ENCODE measurements at places on chromosomes 6 and 20.

DNA sequence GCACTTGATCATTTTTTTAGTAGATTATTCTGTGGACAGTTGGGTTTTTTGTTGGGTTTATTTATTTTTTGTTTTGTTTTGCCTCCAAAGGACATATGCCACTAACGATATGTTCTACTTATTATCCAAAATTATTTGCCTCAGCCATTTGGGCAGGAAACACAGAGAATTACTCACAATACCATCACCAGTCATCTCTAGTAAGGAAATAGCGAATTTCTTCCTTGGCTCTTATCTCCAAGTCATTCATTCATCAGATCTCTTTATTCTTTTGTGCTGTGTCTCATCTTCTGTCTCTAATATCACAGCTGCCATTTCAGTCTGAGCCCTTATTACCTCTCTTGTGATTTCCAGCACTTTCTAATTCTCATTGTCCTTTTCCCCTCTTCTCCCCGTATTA is 130.4 kb upstream of the SMLR1 start:
- DNase-seq, result no peak

DNA sequence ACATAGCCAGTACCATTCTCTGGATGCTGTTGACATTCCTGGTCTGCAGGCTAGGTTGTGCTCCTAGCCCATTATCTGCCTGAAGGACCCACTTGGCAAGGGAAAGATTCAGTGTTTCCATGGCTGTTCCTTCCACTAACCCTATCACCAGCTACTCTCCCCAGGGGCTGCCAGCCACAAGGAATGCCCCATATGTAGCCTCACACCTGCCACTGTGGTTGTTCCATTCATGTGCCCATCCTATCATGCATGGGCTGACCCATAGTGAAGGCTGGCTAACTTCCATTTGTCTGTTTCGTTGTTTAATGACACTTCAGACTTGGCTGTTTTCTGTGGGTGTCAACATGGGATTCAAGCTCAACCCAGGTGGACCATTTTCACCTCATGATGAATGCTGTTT is 25.6 kb upstream of the HLA-A start:
- no peak for DNase-seq

- DNase-seq, result no peak
Observed at GRCh38 chr20:48411245-48411644, 416.6 kb downstream of the PREX1 start.

GRCh38 chr6:14058029-14058695 is 59.4 kb upstream of the CD83 start:
- no peak for DNase-seq

DNA sequence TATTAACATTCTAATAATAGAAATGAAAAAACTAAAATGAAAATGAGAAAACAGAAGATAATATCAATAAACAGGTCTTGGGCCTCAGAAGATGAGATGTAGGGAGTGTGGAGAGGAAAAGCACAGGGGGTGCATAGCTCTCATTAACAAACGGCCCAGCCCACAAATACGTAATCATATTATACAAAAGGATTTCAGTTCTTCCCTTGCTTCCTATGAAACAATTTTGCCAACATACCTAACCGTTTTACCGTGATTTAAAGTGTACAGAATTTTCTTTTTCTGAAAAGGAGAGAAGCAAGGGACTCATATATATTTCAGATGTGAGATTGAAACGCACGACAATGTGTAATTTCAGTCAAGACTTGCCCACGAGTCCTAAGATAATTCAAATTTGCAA is 136.0 kb downstream of the HFE start:
- DNase-seq, result no peak

- DNase-seq, result no peak
Observed at GRCh38 chr6:82385961-82386360, 22.3 kb downstream of the TPBG start.

- DNase-seq, result no peak
Observed at GRCh38 chr6:143410859-143411270, 39.6 kb downstream of the ADAT2 start.
